ENCODE measurements at places on chromosomes 16 and 17. TPM values are rescaled to one million over a fixed set of nuclear protein-coding genes. Genes with fewer than 3 reads are reported as not detected.

- DNase-seq = peak; percentile 19
These were observed 55.3 kb downstream of the SKAP1 start for GRCh38 chr17:48374650-48375230.

GRCh38 chr16:84245956-84246678 is 6.3 kb upstream of the KCNG4 start:
- DNase-seq = no peak

GRCh38 chr17:76734080-76734840 is 2.9 kb downstream of the SRSF2 start:
- no peak for DNase-seq

The SLC2A4 gene
- total RNA-seq = not detected

GRCh38 chr16:12436201-12436657 is 367.5 kb downstream of the CPPED1 start:
- DNase-seq = no peak

- peak; percentile 25 for DNase-seq
These were observed 207.3 kb downstream of the CCDC182 start for GRCh38 chr17:57537524-57538410.

DNA sequence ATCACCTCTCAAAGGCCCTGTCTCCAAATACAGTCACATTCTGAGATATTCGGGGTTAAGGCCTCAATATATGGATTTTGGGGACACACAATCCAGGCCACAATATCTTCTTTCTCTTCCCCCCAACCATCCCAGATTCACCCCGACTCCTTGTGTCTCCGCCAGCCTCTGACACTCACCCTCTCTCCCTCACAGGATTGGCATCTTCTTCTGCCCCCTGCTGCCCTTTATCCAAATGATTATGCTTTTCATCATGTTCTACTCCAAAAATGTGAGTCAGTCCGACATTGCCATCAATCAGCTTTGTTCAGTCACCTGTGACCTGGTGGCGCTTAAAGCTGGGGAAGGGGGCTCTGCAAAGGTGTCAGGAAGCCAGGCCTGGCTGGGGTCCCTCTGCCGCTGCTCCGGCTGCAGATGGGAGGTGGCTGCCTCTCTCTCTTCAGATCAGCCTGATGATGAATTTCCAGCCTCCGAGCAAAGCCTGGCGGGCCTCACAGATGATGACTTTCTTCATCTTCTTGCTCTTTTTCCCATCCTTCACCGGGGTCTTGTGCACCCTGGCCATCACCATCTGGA is 35.1 kb downstream of the GDE1 start:
- no peak for DNase-seq

GRCh38 chr16:19907161-19907992 is 22.7 kb upstream of the GPRC5B start:
- peak; percentile 55 for DNase-seq

The ARL5C gene
- not detected for total RNA-seq

The CLN3 gene
- 16.0 TPM for total RNA-seq

The DOC2A gene
- total RNA-seq = 1.1 TPM

DNA sequence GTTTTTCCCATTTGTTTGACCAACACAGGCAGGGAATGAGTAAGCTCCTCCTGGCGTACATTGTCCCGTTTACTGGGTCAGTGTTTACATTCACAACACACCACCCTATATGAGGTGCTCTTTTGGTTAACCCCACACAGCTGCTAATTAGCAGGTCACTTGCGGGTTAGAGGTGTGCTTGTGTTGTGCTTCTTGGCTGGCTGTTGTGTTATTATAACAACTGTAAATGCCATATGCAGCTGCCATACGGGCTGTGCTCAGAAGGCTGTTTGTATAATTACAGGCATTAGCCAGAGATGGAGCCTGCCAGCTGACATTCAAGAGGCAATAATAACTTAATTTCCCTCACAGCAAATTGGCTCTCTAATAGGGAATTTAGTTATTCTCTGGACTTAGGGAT is 205.1 kb upstream of the ELAC2 start:
- no peak for DNase-seq

- DNase-seq = no peak
These were observed 1.7 kb downstream of the MLYCD start for GRCh38 chr16:83900571-83900970.

GRCh38 chr17:58309918-58310259 is 18.7 kb downstream of the TSPOAP1 start:
- DNase-seq = no peak

DNA sequence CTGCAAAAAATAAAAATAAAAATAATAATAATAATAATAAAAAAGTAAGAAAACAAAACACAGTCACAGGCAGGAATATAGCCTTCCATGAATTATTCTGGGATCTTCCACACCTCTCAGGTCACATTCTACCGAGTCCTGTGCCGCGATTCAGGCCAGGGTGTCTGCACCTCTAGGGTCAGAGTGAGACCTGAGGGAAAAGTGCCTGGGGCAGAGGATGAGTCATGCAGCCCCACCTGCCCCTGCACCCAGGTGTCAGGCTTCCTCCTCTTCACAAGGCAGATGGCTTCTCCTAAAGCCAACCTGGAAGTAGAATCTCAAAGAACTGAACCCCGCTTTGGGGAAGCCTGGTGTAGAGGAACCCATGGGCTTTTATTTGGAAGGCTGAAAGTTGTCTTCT is 283.7 kb downstream of the CPPED1 start:
- DNase-seq = no peak

DNA sequence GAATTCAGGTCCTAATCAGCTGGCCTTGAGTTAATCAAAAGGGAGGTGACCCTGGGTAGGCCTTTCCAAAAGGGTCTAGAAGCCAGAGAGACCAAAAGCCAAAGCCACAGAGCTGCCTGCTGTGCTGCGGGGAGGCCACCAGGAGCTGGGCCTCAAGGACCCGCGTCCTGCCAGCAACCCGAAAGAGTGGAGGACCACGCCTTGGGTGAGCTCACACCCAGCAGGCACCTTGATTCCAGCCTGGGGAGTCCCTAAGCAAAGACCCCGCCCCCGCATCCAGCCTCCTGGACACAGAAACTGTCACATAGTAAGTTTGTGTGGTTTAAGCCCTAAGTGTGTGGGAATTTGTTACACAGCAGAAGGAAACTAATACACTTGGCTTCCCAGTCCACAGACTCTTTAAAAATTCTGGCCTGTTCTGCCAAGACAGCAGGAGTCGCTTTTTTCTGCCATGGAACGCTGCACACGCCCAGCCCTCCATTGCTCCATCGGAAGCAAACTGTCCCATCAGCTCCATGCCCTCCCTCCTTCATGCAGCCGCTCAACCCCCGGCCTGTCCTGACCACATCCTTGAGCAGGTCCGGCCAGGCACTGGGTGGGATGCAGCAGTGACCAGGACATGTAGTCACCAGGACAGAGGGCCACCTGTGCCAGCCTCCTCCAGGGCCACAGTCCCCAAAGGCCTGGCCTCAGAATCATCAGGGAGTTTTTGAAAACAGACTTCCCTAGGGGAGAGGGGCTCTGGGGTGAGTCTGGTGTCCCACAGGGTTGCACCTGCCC is 20.9 kb upstream of the RASD1 start:
- DNase-seq = no peak

- peak; percentile 92 for DNase-seq
These were observed 44.5 kb downstream of the LAT start for GRCh38 chr16:29029168-29029994.

- DNase-seq = no peak
These were observed 13.9 kb downstream of the GRB7 start for GRCh38 chr17:39751637-39752036.

DNA sequence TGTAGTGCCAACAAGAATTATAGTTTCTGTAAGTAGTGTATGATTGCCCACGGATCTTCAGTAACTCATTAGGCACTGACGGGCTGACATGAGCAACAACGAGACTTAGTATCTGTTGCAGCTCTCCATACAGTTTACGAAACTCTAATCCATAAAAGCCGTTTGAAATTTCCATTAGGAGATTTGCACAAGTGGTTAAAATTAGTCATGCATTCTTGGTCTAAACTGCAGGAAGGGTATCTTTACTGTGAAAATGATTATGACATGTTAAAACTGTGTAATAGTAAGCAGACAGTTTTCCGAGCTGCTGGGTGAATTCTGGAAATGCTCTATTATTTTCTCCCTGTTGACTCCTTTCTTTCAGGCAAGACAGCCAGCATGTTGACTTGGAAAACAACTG is 605.0 kb downstream of the WWOX start:
- DNase-seq = peak; percentile 69

GRCh38 chr16:54657709-54658102 is 273.0 kb upstream of the IRX5 start:
- no peak for DNase-seq

The MYH2 gene
- total RNA-seq = not detected

The KRT34 gene
- total RNA-seq = not detected

The CACNG5 gene
- total RNA-seq = not detected

- no peak for DNase-seq
These were observed 42.8 kb upstream of the TNRC6A start for GRCh38 chr16:24686678-24687077.

DNA sequence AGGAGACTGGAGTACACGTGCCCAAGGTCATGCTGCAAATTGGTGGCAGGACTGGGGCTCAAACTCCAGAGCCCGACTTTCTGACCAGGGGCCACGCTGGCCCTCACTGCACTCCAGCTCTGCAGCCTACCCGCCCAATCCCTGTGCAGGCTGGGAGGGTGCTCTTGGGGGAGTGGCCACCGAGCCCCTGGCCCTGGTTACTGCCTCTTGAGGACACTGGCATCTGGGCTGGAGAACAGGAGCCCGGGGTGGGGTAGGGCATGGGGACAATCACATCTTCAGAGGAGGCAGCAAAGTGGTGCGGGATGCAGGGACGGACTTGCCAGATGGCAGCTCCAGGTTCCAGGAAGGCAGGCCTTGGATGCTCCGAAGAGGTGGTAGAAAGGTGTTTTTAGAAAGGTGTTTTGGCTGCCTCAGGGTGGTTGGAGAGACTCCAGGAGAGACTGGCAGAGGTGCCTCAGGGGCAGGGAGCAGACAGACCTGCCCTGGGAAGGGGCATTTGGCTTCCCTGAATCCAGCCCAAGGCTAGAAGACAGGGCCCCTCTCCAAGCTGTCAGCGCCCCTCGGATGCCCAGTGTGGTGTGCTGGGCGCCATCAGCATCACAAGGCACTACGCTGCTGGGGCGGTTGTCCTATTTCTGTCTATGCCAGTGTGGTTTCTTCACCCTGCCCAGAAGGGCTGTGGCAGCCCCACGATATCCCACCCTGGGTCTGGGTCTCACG is 220.6 kb downstream of the NTN1 start:
- no peak for DNase-seq

DNA sequence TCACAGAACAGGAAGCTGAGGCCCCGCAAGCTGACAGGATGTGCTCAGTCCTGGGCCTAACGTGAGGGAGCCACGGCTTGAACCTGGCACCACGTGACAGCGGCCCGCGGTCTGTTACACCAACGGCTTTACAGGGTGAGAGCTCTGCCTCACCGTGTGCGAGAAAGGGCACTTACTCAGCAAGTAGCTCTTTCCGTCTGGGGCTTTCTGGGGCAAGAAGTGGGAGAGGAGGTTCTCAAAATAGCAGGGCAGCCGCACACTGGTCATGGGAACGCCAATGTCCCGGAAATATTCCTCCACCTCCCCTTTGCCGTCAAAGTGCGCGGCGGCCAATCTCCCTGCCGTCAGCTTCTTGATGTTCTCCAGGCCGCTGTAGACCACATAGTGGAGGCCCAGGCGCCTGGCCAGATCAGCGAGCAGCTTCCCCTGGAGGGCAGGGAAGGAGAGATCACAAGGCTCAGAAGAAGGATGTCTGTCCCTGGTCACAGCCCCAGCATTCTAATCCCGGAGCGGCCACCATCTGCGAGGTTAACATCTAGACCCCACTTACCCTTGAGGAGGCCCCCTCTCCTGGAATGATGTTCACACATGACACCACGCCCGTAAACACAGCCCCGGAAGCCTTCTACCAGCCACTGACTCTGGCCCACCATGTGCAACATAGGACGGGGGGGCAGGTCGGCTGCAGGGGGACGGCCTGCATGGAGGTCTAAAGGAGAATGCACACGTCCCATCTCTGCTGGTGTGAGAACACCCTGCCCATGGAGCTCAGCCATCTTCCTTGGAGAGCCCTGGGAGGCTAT is 8.2 kb downstream of the NMRAL1 start:
- DNase-seq = no peak

Measured in RPMI7951 (cell line).